ENCODE measurements at places on chromosomes 16 and 17. TPM values are rescaled to one million over a fixed set of nuclear protein-coding genes. Genes with fewer than 3 reads are reported as not detected.

Gene KRTAP1-5
- total RNA-seq, result not detected

Gene KRTAP2-3
- 6.3 TPM for total RNA-seq

Gene AATK
- total RNA-seq, result 4.4 TPM

Gene SMIM5
- total RNA-seq, result 0.12 TPM

Gene PRKCB
- total RNA-seq, result 0.89 TPM

Gene SMIM36
- 0.37 TPM for total RNA-seq

Gene VPS4A
- 42.2 TPM for total RNA-seq

DNA sequence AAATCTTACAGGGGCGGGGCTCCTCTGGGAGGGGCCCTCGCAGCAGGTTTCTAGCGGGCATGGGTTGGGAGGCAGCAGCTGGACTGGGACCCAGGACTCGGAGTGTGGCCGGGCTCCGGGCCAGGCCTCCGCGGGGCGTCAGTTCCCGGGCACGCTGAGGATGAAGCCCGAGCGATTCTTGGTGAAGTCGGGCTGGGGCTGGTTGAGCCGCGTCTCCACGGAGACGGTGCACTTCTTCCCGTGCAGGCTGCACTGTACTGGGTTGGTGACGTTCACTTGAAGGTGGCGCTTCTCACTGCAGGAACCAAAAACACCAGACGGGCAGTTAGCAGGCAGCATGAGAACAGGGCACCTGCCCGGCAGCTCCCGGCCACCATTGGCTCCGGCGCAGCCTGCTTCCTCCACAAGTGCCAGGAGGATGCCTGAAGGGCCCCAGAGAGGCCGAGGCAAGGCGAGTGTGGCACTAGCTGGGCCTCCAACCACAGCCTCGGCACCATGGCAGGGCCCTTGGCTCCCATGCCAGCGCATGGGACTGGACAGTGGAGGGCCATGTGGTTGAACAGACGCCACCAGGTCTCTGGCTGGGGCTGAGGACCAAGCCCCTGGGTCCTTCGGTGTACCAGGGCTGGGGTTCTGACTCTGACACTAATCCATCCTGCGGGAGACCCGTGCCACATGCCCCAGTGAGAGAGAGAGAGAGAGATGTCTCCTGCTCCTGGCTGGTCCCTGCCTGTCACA is 8.0 kb downstream of the CDK5R1 start:
- no peak overlapping the region for H3K27ac ChIP-seq
- H3K36me3 ChIP-seq, result no peaks in the 10 kb centered on the region
- no peaks in the 10 kb centered on the region for H3K27me3 ChIP-seq

- H3K27me3 ChIP-seq, result no peaks in the 10 kb centered on the region
- H3K4me3 ChIP-seq, result no peak overlapping the region
- no peak for DNase-seq
Observed at GRCh38 chr17:69761011-69761410, 314.0 kb upstream of the KCNJ16 start.

GRCh38 chr16:55359946-55360345 is 35.9 kb downstream of the IRX6 start:
- H3K4me3 ChIP-seq, result no peak overlapping the region
- DNase-seq, result no peak
- H3K4me1 ChIP-seq, result no peaks in the 10 kb centered on the region
- H3K36me3 ChIP-seq, result no peaks in the 10 kb centered on the region

DNA sequence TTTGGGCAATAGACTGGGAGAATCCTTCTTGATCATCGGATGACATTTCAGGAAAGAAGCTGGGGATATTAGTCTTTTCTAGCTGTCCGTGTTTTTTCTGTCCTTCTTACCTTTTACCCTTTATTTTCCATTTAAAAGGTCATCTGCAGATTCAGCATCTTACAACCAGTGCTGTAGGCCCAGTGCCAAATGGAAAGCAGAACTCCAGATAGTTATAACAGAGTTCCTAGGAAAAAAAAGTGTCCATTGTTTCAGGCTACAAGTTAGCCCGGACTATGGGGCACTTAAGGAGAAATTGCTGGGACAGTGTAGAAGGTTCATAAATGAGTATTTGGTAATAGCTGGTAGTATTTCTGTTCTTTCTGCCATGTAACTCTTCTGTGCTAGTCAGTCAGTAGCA is 28.4 kb downstream of the LDHD start:
- no peak for DNase-seq
- no peak overlapping the region for H3K4me3 ChIP-seq
- no peak overlapping the region for H3K27ac ChIP-seq
- H3K36me3 ChIP-seq, result no peaks in the 10 kb centered on the region

GRCh38 chr16:67481561-67482232 is 740 bp upstream of the ATP6V0D1 start:
- H3K36me3 ChIP-seq, result no peaks in the 10 kb centered on the region
- H3K27ac ChIP-seq, result peak overlapping the region; percentile 48
- peak overlapping the region; percentile 93 for H3K4me3 ChIP-seq
- no peaks in the 10 kb centered on the region for H3K27me3 ChIP-seq
- DNase-seq, result no peak

GRCh38 chr17:83119987-83120864 is 40.8 kb downstream of the METRNL start:
- no peak overlapping the region for H3K27ac ChIP-seq
- H3K36me3 ChIP-seq, result no peaks in the 10 kb centered on the region
- DNase-seq, result no peak
- no peak overlapping the region for H3K4me3 ChIP-seq
- peaks cover 8% of the 10 kb centered on the region for H3K27me3 ChIP-seq
- no peaks in the 10 kb centered on the region for H3K4me1 ChIP-seq

GRCh38 chr17:80790021-80790765 is 201.4 kb upstream of the CHMP6 start:
- peaks cover 49% of the 10 kb centered on the region for H3K4me1 ChIP-seq
- DNase-seq, result no peak
- no peaks in the 10 kb centered on the region for H3K36me3 ChIP-seq
- no peaks in the 10 kb centered on the region for H3K27me3 ChIP-seq
- H3K4me3 ChIP-seq, result peak overlapping the region; percentile 34

GRCh38 chr17:1965556-1966273 is 59.4 kb downstream of the RTN4RL1 start:
- H3K27ac ChIP-seq, result no peak overlapping the region
- DNase-seq, result no peak
- no peak overlapping the region for H3K4me3 ChIP-seq
- H3K4me1 ChIP-seq, result no peaks in the 10 kb centered on the region

- no peaks in the 10 kb centered on the region for H3K4me1 ChIP-seq
- no peak overlapping the region for H3K27ac ChIP-seq
- H3K36me3 ChIP-seq, result no peaks in the 10 kb centered on the region
- no peak for DNase-seq
- H3K4me3 ChIP-seq, result no peak overlapping the region
- H3K27me3 ChIP-seq, result peaks cover 48% of the 10 kb centered on the region
Observed at GRCh38 chr17:73747221-73748002, 103.2 kb upstream of the SDK2 start.

DNA sequence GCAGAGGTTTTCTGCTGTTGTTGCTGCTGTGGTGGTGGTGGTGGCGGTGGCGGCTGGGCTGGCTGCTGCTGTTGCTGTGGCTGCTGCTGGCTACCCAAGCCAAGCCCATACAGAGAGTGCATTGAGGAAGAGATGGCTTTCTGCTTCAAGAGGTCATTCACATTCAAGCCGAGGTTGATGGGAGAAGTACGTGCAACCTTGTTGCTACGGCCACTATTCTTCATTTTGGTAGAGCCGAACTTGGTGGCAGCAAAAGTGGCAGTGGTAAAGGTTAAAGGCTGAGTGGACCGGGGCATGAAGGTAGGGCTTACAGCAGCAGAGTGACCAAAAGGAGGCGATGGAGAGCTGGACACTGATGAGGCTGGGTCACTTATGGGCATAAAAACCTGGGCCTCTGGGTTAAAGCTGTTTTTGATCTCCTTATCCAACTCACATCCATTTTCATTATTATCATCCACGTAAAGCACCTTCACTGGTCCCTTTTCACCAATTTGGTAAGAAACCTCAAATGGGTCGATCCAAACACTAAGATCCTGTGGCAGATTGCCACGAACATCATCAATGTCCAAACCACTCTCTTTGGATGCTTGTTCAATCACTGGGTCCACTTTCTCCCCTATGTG is 2.8 kb downstream of the TOB1 start:
- peaks cover 12% of the 10 kb centered on the region for H3K4me1 ChIP-seq
- peak; percentile 36 for DNase-seq
- no peaks in the 10 kb centered on the region for H3K27me3 ChIP-seq
- peaks cover 11% of the 10 kb centered on the region for H3K36me3 ChIP-seq

DNA sequence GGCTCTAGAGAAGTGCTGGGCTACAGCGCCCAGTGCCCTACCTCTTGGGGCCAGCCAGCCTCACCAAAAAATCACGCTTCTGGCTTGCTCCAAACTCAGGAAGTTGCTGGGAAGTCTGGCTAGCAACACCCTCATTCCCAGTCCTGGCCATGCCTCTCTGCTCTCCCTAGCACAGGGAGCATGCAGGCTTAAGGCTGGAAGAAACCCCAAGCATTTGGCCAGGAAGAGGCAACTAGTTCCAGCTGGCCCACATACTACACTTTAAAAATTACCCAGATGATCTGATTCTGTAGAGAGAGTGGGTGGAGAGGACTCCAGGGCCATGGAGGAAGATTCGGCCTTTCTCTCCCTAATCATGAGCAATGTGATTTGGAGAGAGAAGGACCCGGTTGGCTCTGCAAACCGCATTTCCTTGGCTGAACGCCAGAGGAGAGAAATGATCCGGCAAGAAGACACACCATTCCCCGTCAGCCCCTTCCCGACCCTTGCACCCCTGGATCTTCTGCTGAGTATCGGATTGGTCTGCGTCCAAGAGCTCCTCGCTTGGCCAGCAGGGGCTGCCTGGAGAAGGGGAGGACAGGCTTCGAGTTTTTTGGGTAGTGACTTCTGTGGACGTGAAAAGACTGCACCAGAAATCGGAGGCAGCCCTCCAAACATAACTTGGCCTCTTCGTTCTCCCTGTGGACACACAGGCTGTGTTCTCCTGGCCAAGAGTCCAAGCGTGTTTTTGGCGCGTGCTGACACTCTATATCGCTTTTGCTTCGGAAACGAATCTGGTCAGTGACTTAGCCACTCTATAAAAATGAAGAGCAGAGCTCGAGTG is 406.3 kb downstream of the WWOX start:
- no peaks in the 10 kb centered on the region for H3K36me3 ChIP-seq
- no peaks in the 10 kb centered on the region for H3K27me3 ChIP-seq
- no peak overlapping the region for H3K4me3 ChIP-seq
- no peaks in the 10 kb centered on the region for H3K4me1 ChIP-seq

GRCh38 chr16:30621765-30622164 is 11.6 kb upstream of the ZNF689 start:
- DNase-seq, result no peak
- H3K4me3 ChIP-seq, result no peak overlapping the region
- no peak overlapping the region for H3K27ac ChIP-seq

- no peaks in the 10 kb centered on the region for H3K4me1 ChIP-seq
- H3K4me3 ChIP-seq, result no peak overlapping the region
- DNase-seq, result no peak
- H3K27ac ChIP-seq, result no peak overlapping the region
- H3K27me3 ChIP-seq, result no peaks in the 10 kb centered on the region
Observed at GRCh38 chr16:66562409-66562808, 3.8 kb upstream of the CMTM1 start.

Data from HCT116 (cell line).